ENCODE measurements at places on chromosomes 3 and 15. TPM values are rescaled to one million over a fixed set of nuclear protein-coding genes. Genes with fewer than 3 reads are reported as not detected.

CBLB gene
- 15.7 TPM for total RNA-seq

CRABP1 gene
- total RNA-seq: not detected

TLR9 gene
- not detected for total RNA-seq

SLC35G2 gene
- 8.9 TPM for total RNA-seq

- no peak for DNase-seq
Measured at GRCh38 chr15:96578393-96578792, 247.9 kb downstream of the NR2F2 start.

GRCh38 chr3:191352014-191352413 lies 21.7 kb upstream of the UTS2B start:
- DNase-seq: no peak

DNA sequence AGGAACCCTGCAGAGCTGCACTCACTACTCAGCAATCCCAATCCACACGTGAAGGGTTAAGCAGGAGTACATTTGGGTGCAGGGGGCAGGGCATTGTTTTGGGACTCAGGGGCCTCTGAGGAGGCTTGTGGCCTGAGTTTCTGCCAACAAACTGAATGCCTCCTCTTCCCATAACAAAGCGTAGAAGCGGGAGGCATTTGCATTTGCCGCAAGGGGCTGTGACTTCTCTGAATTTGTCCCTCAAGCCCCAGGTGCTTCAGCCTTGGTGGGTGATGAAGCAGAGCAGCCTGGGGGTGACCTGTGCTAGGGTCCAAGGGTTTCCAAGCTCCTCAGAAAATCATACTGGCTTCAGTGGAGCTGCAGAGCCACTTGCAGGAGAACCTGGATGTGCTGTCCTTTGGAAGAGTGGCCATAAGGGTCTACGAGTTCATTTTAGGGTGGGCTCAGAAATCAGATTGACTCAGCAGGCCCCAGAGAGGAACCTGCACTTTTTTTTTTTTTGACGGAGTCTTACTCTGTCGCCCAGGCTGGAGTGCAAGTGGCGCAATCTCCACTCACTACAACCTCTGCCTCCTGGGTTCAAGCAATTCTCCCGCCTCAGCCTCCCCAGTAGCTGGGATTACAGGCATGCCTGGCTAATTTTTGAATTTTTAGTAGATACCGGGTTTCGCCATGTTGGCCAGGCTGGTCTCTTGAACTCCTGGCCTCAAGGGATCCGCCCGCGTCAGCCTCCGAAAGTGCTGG lies 1.4 kb upstream of the RPSA start:
- DNase-seq: no peak

DNA sequence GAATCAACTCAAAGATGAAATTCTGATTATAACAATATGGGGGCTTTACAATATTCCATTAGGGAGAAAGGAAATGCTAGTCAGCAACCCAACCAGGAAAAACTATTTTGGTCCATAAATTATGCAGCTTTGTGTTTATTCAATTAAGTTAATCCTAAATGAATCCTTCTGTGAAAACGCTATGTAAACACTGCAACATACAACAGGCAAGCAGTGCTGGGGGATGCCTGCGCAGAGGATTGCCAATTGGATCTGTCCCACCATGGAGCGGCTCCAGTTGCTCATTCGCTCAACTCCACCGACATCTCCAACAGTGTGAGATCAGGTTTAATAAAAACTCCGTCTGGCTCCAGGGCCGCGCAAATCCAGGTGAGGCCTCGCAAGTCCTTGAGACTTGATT lies 290.5 kb upstream of the VEPH1 start:
- DNase-seq: no peak

DNA sequence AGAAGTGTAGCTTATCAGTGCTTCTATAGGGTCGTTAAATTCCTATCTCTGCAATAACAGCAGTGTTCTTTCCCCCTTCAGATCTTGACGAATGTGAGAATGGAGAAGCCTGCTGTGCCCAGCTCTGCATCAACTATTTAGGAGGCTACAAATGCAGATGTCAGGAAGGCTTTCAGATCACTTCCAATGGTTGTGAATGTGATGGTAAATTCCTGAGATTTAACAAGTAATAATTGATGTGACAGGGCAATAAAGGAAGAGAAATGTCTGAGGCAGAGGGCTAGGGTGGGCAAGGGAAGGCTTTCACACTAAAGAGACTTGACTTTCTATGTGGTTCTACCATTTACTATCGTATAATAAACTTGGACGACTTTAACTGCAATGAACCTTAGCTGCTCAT lies 711.7 kb upstream of the GOLIM4 start:
- DNase-seq: no peak

- DNase-seq: peak; percentile 6
Measured at GRCh38 chr3:189316296-189317019, 144.7 kb downstream of the TPRG1 start.

DNA sequence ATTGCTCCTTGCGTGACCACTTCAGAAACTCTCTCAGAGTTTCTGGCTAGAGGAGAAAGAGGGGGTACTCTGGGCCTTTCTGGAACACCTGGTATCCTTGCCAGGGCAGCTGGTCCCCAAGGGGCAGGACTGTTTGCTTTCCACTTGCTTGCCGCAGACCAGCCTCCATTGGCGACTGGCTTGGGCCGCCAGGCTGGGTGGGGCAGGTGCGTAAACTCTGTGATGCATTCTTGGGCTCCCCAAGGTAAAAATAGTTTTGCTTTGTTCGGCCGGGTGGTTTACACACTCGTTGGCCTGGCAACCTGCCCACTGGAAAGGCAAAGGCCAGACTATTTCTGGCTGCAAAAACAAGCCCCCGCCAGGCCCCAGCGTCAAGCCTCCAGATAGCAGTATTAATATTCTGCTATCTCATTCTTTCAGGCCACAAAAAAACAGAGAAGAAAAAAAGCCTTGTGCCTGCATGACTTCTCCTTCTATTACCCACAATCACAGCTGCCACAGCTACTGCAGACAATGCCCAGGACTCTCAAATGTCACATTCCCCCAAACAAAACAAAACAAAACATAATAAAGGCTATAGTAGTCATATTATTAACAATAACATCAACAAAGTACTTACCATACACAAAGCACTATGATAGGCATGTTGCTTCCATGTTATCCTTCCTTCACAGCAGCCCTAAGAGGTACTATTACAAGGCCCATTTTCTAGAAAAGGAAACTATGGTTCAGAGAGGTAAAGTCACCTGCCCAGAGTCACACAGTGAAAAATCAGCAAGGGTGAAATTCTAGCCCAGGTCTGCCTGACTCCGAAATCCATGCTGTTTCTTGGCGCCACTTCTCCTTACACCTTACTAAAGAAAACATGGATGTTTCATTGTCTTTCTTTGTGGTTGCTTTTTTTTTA lies 14.0 kb upstream of the SSUH2 start:
- DNase-seq: peak; percentile 84

DNA sequence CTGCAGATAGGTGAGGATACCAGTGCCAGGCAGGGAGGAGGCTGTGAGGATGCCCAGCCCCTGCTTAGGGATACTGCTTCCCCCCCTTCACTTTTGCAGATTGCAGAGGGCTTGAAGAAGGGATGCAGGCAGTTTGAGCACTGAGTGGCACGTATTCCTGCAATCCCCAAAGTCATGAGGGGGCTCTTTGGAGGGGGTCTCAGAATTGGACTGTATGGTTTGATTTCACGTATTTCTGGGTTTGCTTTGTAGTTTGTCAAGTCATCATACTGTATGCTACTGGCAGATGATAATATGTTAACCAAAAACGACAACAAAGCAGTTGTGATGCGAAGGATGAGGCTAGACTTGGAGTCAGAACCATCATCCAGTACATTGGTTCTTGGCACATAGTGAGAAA lies 28.1 kb downstream of the CHST14 start:
- no peak for DNase-seq

DNA sequence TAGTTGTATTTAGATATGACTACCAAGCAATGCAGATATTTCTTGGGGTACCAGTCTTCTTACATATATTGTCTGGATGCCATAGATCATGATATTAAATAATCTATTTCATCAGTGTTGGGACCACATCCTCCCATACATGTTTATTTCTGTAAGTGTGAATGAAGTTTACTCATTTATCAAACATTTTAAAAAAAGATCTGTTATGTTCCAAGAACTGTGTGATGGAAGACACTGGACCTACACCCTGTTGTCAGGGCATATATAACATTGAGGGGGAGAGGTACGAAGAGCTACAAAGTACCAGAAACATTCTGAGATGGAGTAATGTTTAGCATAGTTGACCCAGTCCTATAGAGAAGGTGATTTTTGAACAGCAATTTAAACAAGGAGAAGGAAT lies 26.6 kb downstream of the MBNL1 start:
- no peak for DNase-seq

- DNase-seq: no peak
Measured at GRCh38 chr3:135014566-135014965, 219.5 kb downstream of the EPHB1 start.

GRCh38 chr3:156843071-156843808 lies 17.1 kb downstream of the LEKR1 start:
- DNase-seq: no peak

GRCh38 chr3:195259154-195259474 lies 11.8 kb downstream of the XXYLT1 start:
- DNase-seq: no peak

- DNase-seq: no peak
Measured at GRCh38 chr3:180180795-180181194, 144.1 kb upstream of the PEX5L start.

DNA sequence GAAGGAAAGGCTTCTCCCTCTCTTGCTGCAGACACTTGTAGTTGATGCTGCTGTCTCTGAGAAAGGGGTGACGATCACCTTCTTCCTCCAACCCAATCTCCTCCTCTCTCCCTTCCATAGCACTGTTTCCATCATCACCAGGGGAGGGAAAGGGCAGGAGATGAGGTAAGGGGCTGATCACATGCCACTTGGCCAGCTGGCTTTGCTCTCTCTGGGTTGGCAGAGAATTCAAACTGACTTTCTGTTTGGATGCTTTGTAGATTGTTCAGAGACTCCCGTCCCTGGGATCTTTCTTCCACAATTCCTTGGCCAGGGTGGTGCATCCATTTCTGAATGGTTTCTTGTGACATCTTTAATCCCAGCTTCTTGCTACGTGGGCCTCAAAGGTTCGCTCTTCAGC lies 43.2 kb upstream of the ZNF148 start:
- DNase-seq: no peak

DNA sequence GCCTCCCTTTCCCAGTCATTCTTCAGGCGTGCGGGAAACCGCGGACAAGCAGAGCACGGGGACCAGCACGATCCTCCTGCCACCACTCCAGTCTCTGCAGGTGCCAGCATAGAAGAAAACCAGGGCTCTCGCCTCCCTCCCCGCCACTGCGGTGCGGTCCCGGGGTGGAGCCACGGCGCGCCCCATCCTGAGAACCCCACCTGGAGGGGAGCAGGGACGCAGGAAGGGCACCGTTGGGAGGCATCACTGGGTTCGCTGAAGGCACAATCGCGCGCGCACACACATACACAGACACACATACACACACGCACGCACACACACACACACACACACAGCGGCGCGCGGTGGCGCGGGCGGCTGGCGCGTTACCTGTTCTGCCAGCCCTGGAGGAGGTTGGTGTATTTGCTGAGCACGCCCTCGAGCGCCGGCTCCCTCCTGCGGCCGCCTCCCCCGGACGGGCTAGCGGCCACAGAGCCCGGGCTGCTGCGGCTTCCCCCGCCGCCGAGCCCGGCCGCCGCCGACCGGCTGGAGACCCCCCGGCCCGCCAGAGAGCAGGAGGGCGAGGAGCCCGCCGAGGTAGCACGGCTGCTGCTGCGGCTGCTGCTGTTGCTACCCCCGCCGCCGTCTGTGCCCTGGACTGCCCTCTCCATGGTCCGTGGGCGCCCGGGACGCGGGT lies 394 bp downstream of the OSBPL10 start:
- no peak for DNase-seq

DNA sequence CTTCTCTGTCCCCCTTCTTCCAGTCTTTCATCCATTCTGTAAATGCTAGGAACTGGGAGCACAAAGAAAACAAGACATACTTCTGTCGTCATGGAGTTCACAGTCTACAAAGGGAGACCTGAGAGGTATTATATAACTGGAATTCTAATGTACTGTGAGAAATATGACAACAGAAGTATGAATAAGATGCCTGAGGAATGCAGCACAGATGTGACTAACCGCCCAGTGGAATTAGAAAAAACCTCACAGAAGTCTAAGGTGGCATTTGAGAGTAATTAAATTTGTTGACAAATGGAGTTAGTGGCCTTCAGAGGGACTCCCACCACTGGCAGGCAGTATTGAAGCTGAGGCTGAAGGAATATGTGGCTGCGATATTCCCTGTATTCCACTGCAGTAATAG lies 168.5 kb upstream of the FAM3D start:
- peak; percentile 5 for DNase-seq

DNA sequence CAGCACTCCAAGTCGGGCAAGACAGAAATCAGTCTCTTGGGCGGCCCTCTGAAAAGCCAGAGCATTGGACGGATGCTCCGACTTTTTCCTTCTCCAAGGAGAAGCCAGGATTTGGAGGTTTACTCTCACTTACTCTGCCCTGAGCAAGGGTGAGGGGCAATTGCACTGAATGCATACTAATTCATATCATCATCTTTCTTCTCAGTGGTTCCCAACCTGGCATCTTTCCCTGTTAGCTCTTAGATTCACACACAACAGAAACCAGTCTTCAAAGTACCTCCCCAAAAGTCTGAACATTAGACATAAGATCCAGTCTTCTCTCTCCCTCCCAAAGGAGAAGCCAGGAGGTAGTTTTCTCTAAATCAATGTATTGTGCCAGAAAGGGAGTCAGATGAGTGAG lies 219.2 kb downstream of the GREM1 start:
- DNase-seq: no peak

GRCh38 chr3:56903231-56903782 lies 101.6 kb upstream of the ARHGEF3 start:
- no peak for DNase-seq

- peak; percentile 77 for DNase-seq
Measured at GRCh38 chr3:30693470-30694120, 87.2 kb downstream of the TGFBR2 start.

GRCh38 chr15:63387748-63388493 lies 6.3 kb upstream of the CA12 start:
- no peak for DNase-seq

DNA sequence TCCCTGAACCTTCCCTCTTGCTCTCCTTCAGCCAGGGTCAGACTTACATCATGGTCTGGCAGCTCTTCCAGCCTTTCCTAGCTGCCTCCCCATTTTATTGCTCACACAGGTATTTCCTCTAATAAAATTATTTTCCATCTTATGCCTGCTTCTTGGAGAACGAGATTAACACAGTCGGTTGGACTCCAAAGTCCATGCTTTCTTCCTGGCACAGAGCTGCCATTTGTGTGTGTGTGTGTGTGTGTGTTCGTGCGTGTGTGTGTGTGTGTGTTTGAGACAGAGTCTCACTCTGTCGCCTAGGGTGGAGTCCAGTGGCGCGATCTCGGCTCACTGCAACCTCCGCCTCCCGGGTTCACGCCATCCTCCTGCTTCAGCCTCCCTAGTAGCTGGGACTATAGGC lies 15.5 kb downstream of the FSD2 start:
- DNase-seq: no peak

- DNase-seq: no peak
Measured at GRCh38 chr15:76065245-76065644, 5.5 kb downstream of the TMEM266 start.
